Fibroblast of the conjunctiva (primary cell): ENCODE measurements at places on chromosomes 3 and 15.

DNA sequence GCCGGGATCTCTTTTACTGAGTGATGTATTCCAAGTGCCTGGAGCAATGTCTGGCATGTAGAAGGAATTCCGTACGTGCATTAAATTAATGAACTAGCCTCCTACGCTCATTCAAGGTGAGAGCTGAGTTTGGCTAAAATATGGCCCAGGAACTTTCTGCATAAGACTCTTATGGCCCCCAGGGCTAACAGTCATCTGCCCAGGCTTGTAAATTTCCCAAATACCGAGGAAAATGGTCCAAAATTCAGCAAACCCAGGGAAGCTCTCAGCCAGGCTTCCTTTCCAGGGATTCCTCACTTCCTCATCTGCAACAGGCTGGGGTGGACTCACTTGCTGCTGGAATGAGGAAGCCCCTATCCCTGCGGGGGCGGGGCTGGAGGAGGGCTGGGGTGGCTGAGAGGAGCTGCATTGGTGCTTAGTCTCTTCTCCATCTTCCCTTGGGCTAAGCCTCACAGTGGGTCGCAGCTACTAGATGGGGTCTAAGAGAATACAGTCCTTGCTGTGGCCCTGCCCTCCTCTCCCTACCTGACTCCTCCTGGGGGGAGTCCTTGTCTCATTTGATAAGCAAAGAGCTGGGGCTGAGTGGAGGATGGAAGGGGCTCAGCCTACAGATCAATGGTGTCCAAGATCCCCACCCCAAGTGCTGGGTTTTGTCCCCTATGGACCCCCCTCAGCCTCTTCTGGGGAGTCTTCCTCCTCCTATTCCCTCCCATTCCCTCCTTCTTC lies 28.5 kb upstream of the APOD start:
- no peak for DNase-seq

DNA sequence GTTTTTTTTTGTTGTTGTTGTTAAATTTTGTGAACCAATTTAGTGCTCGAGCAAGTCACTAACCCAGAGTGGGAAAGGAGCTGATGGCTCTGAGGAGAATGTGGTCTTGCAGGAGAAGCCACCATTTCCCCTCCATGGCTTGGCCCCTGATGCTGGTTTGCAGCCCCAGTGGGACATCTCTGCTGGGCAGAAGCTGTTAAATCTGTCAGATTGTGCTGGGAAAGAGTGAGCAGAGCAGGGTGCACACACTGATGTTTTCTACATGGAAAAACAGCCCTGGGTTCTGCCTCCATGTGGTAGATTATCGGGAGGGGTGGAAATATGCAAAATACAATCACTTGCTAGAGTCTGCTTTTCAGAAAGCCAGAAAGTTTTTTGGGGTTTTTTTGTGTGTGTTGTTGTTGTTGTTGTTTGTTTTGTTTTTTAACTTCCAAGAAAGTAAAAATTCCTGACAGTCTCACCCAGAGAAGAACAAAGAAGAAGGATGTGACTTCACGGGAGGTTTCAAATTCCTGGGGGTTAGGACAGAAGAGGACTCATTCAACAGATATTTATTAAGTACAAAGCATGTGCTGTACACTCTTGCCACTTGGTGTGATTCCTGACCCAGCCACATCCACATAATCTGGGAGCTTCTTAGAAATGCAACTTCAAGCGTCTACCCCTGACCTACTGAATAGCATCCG lies 133.7 kb downstream of the FOXB1 start:
- no peak for DNase-seq

GRCh38 chr3:21017115-21017852 lies 733.7 kb downstream of the ZNF385D start:
- no peak for DNase-seq

DNA sequence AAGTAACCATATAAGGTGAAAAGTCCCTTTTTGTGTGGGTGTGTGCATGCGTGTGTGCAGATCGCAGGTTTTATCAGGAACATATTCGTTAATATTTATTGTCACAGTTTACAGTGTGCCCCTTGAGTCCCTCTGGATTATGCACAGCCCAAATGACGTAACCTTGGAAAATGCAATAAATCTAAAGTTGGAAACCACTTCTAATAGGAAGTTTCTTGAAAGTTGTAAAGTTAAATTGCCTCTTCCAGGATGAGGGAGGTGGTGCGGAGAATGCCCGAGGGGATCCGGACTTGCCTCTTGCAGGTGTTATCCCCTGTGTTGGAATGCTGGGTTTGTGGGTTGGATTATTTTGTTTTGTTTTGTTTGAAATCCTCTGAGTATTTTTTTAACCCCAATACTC lies 143.3 kb downstream of the CMSS1 start:
- no peak for DNase-seq

- DNase-seq: no peak
Measured at GRCh38 chr15:72033285-72033684, 84.7 kb downstream of the MYO9A start.

GRCh38 chr15:68829068-68829467 lies 8.4 kb upstream of the ANP32A start:
- no peak for DNase-seq

- no peak for DNase-seq
Measured at GRCh38 chr3:146574173-146574572, 29.8 kb upstream of the PLSCR1 start.

DNA sequence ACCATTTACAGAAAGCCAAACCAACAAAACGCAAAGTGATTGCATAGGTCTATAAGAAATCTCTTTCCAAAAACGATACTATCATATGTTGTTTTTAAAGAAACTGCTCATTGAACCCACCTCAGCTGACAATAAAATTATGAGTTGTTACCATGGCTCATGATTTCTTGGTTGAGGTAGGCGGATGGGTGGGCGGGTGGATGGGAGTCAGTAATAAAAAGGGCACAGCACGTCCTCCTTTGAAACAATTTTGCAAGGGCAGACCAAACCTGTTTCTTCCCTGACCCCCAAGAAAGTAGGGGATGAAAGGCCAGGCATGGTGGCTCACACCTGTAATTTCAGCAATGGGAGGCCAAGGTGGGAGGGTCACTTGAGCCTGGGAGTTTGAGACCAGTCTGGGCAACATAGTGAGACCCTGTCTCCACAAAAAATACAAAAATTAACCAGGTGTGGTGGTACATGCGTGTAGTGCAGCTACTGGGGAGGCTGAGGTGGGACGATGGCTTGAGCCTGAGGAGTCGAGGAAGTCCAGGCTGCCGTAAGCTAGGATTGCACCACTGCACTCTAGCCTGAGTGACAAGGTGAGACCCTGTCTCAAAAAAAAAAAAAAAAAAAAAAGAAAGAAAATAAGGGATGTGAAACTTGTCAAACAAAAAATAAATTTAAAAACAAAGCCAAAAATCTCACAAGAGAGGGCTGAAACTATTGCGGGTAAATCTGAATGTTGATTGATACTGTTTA lies 2.1 kb downstream of the ABHD10 start:
- no peak for DNase-seq

GRCh38 chr15:41495736-41496599 lies 2.3 kb downstream of the ITPKA start:
- DNase-seq: no peak

GRCh38 chr3:136939489-136939888 lies 18.3 kb upstream of the IL20RB start:
- no peak for DNase-seq

DNA sequence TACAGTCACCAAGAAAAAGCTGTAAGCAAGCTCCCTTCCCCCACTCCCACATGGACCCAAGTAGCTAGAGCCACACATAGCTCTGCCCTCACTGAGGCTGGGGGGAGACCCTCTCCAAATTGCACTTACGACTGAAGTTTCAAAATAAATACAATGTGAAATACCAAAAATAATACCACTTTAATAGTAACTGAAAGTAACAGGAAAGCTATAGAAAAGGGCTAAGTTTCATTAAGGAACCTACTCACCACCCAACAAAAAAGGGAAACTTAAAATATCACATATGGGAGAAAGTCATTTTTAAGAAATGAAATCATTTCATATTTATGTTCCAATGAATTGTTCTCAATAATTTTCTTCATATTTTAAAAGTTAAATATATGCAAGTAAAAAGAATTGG lies 130.4 kb upstream of the UBE2E2 start:
- DNase-seq: no peak

DNA sequence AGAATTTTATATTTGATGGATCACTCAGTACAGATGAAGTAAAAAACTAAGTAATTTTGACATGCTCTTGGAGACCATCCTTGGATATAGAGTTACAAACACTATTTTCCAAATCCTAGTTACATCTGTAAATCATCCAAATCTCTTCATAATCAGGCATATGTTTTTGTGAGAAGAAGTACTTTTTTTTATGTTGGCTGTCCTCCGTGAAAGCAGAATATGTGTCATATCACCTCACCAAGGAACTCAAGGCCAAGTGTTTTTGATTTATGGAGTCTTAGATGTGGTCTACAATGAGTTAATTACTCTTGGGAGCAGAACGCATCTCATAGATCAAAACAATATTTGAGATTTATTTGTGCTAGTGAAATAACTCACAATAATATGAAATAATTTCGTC lies 416.5 kb upstream of the TGFBR2 start:
- no peak for DNase-seq

DNA sequence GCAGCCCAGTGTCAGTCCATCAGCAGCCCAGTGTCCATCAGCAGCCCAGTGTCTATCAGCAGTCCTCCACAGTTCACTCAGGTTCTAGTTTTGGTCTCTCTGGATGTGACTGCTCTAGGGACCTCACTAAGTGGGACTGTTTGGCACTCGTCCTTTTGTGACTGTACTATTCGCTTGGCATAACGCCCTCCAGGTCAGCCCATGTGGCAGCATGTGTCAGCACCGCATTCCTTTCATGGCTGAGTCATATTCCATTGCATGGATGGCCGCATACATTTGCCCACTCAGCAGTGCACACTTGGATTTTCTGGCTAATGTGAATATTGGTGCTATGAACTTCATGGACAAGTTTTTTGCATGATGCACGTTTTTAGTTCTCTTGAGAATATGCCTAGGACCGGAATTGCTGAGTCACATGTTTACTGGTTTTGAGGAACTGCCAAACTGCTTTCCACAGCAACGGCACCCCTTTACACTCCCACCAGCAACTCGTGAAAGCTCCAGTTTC lies 16.4 kb downstream of the CHST13 start:
- DNase-seq: peak; percentile 82

GRCh38 chr3:87855616-87856015 lies 203.2 kb downstream of the CGGBP1 start:
- no peak for DNase-seq

- DNase-seq: no peak
Measured at GRCh38 chr15:25676070-25676469, 187.1 kb downstream of the ATP10A start.

GRCh38 chr3:148042663-148043445 lies 633.7 kb downstream of the ZIC1 start:
- DNase-seq: peak; percentile 2

DNA sequence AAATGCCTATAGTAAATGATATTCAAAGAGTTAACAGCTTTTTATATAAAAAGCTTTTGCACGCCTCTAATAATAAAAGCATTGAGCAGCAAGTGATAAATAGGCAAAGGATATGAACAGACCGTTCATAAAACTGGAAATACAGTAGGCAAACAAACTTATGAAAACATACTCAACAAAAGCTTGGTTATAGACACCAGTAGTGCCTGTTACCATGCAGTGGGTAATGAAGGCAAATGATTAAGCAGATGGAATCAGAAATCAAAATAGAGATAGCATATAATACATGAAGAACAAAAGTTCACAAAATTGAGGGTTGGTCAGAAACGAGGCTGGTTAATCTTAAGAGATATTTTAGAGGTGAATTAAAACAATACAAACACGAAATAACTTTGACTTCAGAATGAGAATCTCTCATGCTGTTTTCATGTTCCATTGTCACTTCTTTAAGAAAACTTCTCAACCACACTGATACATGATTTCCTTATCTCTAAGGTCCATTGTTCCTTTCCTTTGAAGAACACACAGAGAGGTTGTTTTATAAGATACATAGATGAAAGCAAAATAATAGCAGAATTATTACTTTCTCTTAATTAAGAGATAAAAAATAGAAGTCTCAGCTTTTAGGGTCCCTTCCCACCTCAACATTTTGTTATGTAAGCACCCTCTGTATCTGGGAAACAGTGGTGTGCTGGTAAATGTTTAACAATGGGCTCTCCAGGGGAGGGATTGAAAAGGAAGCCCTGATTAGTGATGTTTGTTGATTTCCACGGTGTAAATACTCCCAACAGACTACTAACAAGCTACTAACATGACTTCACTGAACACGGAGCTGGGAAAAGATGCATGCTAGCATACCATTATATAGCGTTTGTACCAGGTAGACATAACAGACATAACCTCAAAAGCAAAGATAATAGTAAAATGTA lies 12.6 kb downstream of the RASGRP1 start:
- no peak for DNase-seq

GRCh38 chr3:13927295-13927694 lies 47.4 kb upstream of the WNT7A start:
- DNase-seq: no peak

- no peak for DNase-seq
Measured at GRCh38 chr15:35980719-35981118, 434.8 kb upstream of the DPH6 start.

- peak; percentile 45 for DNase-seq
Measured at GRCh38 chr15:89057506-89058133, 30.6 kb upstream of the ABHD2 start.

DNA sequence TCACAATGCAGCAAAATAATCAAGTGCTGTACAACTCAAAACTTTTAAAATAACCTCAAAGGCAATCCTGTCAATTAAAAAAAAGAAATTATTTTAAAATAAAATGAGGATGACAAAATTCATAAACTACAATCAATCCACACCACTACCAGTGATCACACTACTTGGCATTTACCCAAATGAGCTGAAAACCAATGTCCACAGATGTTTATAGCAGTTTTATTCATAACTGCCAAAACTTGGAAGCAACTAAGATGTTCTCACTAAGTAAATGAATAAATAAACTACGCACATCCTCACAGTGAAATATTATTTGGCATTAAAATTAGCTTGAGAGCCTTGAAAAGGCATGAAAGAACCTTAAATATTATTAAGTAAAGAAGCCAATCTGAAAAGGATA lies 121.3 kb downstream of the STAG1 start:
- no peak for DNase-seq

DNA sequence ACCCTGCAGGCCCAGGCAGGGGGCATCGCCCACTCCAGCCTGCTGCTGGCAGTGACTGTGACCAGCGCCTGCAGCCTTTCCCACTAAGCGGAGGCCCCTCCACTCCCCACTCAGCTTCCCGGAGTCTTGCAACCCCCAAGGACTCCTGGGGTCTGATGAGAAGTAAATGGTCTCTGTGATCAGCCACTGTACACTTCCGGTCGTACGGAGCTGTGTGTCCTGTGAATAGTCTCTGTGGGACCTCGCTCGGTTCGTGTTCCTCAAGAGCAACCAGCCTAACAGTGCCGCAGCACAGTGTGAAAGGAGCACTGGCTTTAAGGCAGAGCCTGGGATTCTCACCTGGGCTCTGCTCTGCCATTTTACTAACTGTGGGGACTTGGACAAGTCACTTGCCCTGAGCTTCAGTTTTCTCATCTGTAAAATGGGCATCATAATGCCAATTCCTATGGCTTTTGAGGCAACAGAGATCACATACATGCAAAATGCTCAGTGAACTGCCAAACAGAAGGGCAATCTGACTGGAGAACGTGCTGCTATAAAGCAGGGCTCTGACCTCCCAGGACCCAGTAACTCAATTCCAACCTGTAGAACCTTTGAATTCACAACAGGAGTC lies 26.7 kb downstream of the TMEM43 start:
- no peak for DNase-seq
